Breast epithelium (tissue), 4 donors: ENCODE measurements at places on chromosomes 11 and 22.

DNA sequence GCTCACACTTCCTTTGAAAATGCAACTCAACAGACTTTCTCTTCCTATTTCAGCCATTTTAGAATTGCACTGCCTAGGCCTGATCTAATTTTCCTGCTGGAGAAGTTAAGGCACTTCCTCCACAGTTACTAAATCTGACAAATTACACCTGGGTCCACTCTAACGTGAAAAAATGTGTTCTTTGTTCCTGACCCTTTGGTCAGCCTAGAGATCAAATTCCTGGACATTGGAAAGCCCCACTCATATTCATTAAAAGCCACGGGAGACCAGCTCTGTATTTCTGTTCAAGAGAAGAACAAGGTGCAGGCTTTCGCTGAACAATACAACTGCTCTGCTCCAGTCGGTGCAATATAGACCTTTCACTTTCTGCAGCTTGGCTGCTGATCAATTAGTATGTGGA is 96.6 kb downstream of the MPPED2 start:
- H3K4me3 ChIP-seq: no peak overlapping the region
- no peak overlapping the region for H3K27ac ChIP-seq
- H3K4me1 ChIP-seq: no peaks in the 10 kb centered on the region
- no peaks in the 10 kb centered on the region for H3K27me3 ChIP-seq
- no peak for DNase-seq

DNA sequence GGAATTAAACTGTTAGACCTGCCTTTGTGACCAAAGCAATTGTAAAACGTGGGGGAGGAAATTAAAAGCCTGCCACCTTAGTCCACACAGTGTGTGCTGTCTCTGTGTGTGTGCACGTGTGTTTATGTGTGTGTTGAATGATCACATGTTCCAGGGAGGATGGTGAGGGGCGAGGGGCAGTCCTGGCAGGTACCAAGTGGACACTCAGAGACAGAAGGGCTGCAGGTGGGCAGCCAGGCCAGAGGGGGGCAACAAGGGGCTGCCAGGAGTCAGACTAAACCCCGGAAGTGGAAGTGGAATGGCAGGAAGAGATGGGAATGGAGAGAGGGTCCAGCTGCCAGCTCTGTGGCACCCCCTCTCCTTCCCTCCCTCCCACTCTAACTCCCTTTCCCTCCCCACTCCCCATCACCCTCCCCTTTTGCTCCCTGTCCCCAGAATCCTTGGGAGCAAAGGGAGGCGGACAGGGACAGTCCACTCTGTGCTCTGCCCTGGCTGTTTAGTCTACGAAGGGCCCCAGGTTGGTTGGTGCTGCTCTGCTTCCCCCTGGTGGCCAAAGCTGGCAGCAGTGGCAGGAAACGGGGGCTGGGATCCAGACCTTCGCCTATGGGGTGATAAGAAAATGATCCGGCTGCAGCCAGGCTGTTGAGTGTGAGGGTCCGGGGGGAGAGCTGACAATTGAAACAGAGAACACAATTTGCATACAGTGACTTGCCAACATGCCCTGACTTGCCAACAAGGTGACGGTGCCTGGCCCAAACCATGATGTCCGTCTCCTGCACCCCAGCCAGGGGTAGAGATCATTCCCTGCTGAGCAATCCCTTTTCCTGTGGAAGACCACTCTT is 24.4 kb downstream of the P2RY2 start:
- H3K36me3 ChIP-seq: no peaks in the 10 kb centered on the region
- peak; percentile 70 for DNase-seq
- H3K4me1 ChIP-seq: no peaks in the 10 kb centered on the region
- H3K4me3 ChIP-seq: peak overlapping the region; percentile 55

DNA sequence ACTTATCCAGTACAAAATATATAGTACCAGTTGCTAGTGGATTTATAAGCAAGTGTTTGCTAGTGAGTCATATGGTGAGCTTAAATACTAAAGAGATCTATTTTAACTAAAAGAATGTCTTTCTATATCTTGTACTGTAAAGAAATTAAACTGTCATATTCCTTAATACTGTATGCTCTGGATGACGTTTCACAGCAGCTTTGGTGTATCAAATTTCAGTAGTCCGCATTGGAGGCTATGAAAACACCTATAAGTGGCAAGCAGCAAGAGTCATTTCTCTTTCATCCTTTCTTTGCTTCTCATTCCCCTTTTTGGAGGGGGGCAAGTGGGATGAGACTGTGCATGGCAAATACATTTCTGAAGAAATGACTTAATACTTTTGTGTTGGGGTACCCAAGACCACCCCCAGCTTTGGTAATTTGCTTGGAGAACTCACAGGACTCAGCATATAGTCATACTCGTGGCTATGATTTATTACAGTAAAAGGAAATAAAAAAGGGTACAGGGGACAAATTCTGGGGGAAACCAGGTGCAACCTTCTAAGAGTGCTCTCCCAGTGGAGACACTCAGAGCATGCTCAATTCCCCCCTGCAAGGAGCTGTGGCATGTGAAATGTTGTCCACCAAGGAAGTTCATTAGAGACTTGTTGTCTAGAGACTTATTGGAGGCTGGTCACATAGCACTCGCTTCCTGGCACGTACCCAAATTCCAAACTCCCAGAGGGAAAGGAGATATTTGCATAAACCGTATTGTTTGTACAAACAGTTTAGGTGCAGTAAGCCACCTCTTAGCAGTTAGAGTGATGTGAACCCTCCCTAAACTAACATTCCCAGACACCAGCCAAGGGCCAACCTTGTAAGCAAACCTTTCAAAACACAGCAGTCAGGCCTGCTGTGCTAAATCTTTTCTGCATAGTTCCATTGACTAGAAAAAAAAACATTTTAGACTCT is 210.8 kb downstream of the PGR start:
- no peaks in the 10 kb centered on the region for H3K27me3 ChIP-seq
- no peak overlapping the region for H3K4me3 ChIP-seq
- H3K4me1 ChIP-seq: no peaks in the 10 kb centered on the region

- no peaks in the 10 kb centered on the region for H3K27me3 ChIP-seq
- no peaks in the 10 kb centered on the region for H3K4me1 ChIP-seq
- H3K4me3 ChIP-seq: no peak overlapping the region
Observed at GRCh38 chr11:7462706-7463105, 22.6 kb upstream of the OLFML1 start.

DNA sequence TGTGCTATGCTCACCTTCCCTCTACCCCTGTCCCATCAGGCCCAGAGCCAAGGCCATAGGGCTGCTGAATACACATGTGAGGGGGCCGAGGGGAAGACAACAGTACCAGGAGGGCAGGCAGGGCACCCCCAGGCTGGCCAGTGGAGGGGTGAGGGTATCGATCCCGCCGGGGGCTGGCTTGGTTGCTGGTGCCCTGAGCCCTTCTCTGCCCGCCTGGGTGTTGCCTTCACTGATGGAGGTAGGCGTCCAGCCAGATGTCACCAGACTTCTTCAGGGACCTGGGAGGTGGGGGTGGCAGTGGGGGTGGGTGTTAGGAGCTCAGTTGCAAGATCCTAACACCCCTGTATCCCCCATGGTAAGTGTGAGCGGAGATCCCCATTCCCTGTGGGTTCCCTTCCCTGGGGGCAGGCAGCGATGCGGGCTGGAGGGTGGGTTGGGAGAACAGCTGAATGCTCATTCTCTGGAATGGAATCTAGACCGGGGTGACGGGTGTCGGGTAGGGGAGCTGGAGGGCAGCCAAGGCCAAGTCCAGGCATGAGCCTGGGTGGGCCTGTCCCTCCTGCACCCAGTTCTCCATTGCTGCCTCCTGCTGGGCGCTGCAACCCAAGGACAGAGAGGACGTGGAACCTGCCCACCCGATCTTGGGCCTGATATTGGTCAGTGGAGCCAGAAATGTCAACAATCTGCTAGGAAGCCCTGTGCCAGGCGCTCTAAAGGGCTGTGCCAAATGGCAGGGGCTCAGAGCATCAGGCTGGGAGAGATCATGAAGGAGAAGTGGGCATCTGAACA is 17.6 kb downstream of the FADS3 start:
- H3K36me3 ChIP-seq: no peaks in the 10 kb centered on the region
- DNase-seq: no peak
- no peaks in the 10 kb centered on the region for H3K27me3 ChIP-seq
- H3K4me1 ChIP-seq: no peaks in the 10 kb centered on the region
- H3K4me3 ChIP-seq: no peak overlapping the region
- no peak overlapping the region for H3K27ac ChIP-seq

- no peaks in the 10 kb centered on the region for H3K4me1 ChIP-seq
- no peaks in the 10 kb centered on the region for H3K36me3 ChIP-seq
- DNase-seq: no peak
- H3K4me3 ChIP-seq: no peak overlapping the region
Observed at GRCh38 chr22:44357966-44358465, 45.3 kb upstream of the SHISAL1 start.

DNA sequence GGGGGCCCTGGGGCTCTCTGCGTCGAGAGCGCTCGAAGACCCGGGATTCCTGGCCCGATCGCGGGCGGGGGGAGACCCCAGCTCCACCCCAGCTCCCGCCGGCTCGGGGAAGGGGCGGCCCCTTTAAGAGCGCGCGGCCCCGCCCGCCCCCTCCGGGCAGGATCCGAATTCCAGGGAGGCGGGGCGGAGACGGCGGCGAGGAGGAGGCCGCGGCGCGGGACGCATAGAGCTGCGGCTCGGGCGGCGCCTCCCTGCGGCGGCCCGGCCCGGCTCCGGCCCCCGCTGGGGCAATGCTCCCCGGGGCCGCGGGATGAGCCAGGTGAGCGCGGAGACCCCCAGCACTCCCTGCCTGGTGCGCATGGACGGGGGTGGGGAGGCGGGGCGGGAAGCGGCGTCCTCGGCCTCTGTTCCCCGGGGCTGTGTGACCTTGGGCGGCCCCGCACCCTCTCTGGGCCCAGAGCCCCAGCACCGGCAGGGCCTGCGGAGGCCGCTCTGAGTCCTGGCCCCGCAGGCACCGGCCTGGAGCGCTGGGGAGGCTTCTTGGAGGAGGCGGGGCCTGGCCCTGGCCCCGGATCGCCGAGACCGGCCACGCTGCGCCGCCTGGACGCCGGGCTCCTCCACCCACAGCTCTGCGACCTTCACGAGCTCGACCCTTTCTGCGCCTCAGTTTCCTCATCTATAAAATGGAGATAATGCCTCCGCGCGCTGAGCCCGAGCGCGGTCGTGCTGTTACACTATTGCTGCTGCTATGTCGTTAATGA is 565 bp downstream of the GAS2L1 start:
- peaks cover 27% of the 10 kb centered on the region for H3K4me1 ChIP-seq
- H3K27me3 ChIP-seq: no peaks in the 10 kb centered on the region
- peak overlapping the region; percentile 93 for H3K27ac ChIP-seq
- peak overlapping the region; percentile 88 for H3K4me3 ChIP-seq

DNA sequence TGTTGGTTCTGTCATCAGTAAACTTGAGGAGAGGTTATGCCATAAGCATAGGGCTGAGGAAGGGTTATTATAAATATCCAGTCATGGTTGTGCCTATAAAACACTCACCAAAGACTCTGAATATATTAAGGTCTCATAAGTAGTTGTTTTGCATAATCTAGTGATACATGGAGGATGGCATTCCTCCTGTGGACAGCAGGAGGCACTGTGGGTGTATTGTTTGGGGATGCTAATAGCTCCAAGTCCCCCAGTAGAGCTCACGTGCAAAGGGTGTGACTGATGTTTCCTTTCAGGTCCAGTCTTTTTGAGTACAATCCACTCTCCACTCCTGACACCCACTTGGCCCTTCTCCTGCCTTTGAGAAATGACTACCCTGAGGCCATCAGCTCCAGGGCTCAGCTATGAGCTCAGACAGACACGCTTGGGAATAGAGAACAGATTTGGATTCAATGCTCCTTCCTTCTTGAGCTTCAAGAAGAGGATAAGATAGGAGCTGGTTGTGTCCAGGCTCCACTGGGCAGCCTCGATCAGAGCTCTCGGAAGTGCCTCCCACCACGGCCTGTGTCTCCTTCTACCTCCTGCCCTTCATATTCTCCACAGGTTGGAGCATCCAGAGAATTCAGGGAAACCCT is 85.2 kb upstream of the IGLL5 start:
- H3K4me1 ChIP-seq: no peaks in the 10 kb centered on the region
- H3K27ac ChIP-seq: no peak overlapping the region
- peaks cover 2% of the 10 kb centered on the region for H3K27me3 ChIP-seq

DNA sequence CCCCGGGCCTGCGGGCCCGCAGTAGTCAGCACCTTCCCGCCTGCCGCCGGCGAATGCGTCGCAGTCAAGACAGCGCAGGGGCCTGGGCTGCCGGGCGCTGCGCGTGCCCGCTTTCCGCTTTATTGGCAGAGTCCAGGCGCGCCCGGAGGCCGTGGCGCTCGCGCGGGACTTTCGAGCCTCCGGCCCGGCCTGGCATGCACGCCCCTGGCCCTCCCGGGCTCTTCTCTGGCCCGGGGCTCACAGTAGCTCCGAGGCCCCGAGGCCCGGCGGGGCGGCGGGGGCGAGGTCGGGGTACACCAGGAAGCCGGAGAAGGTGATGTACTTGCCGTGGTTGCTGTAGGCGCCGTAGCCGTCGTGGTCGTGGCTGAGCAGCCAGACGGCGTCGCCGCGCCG is 3.1 kb downstream of the FAM180B start:
- H3K27ac ChIP-seq: peak overlapping the region; percentile 33
- H3K27me3 ChIP-seq: no peaks in the 10 kb centered on the region
- peak overlapping the region; percentile 9 for H3K4me3 ChIP-seq
- H3K4me1 ChIP-seq: peaks cover 6% of the 10 kb centered on the region

GRCh38 chr22:30304495-30305244 is 15.4 kb upstream of the CASTOR1 start:
- H3K27ac ChIP-seq: peak overlapping the region; percentile 96
- peaks cover 80% of the 10 kb centered on the region for H3K4me1 ChIP-seq
- H3K4me3 ChIP-seq: no peak overlapping the region
- no peaks in the 10 kb centered on the region for H3K36me3 ChIP-seq

GRCh38 chr11:135033540-135033939 is 621.5 kb upstream of the B3GAT1 start:
- H3K27me3 ChIP-seq: peaks cover 6% of the 10 kb centered on the region
- H3K4me3 ChIP-seq: no peak overlapping the region
- no peaks in the 10 kb centered on the region for H3K36me3 ChIP-seq
- DNase-seq: no peak

GRCh38 chr22:28904211-28904896 is 21.0 kb downstream of the ZNRF3 start:
- H3K36me3 ChIP-seq: no peaks in the 10 kb centered on the region
- H3K27ac ChIP-seq: peak overlapping the region; percentile 83
- no peak overlapping the region for H3K4me3 ChIP-seq
- H3K4me1 ChIP-seq: no peaks in the 10 kb centered on the region
